Naive B cell (primary cell): ENCODE measurements at places on chromosomes 1 and 21. TPM values are rescaled to one million over a fixed set of nuclear protein-coding genes. Genes with fewer than 3 reads are reported as not detected.

- no peak for DNase-seq
- H3K27me3 ChIP-seq: no peaks in the 10 kb centered on the region
- H3K27ac ChIP-seq: no peak overlapping the region
- H3K4me3 ChIP-seq: no peak overlapping the region
- peaks cover 2% of the 10 kb centered on the region for H3K4me1 ChIP-seq
Measured at GRCh38 chr1:220703305-220703704, 13.1 kb downstream of the C1orf115 start.

Gene ASAP3
- polyA plus RNA-seq: 0.16 TPM

Gene RAB25
- polyA plus RNA-seq: not detected

- peak; percentile 51 for DNase-seq
- H3K27me3 ChIP-seq: no peaks in the 10 kb centered on the region
- H3K4me1 ChIP-seq: peaks cover 25% of the 10 kb centered on the region
Measured at GRCh38 chr1:150621497-150622302, 7.7 kb downstream of the ENSA start.

DNA sequence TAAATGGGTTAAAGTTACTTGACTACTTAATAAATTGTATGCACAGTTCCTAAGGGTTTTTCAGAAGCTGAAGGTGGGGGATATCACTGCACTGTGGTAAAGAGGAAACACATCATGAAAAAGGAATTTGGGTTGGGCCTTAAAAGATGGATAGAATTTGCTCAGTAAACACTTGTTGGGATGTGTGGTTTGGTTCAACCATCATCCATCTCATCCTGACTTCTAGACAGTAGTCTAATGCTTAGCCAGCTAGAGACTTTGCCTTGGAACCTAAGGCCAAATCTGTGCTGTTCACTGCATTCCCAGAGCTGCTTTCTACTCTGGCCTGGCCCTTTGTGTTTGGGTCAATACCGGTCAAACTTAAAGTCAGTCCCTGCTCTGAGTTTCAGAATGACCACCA lies 30.6 kb downstream of the LY9 start:
- H3K27me3 ChIP-seq: no peaks in the 10 kb centered on the region
- no peak for DNase-seq
- no peak overlapping the region for H3K4me3 ChIP-seq
- peak overlapping the region; percentile 24 for H3K27ac ChIP-seq
- H3K4me1 ChIP-seq: peaks cover 6% of the 10 kb centered on the region

- DNase-seq: no peak
- H3K27ac ChIP-seq: no peak overlapping the region
- peaks cover 16% of the 10 kb centered on the region for H3K27me3 ChIP-seq
- no peaks in the 10 kb centered on the region for H3K36me3 ChIP-seq
- no peak overlapping the region for H3K4me3 ChIP-seq
Measured at GRCh38 chr1:182752077-182752988, 37.2 kb upstream of the NPL start.

Gene DISP3
- 0.05 TPM for polyA plus RNA-seq

- no peaks in the 10 kb centered on the region for H3K36me3 ChIP-seq
- H3K4me1 ChIP-seq: no peaks in the 10 kb centered on the region
- no peak for DNase-seq
- H3K4me3 ChIP-seq: no peak overlapping the region
- H3K27me3 ChIP-seq: no peaks in the 10 kb centered on the region
Measured at GRCh38 chr1:72109916-72110315, 172.4 kb downstream of the NEGR1 start.

DNA sequence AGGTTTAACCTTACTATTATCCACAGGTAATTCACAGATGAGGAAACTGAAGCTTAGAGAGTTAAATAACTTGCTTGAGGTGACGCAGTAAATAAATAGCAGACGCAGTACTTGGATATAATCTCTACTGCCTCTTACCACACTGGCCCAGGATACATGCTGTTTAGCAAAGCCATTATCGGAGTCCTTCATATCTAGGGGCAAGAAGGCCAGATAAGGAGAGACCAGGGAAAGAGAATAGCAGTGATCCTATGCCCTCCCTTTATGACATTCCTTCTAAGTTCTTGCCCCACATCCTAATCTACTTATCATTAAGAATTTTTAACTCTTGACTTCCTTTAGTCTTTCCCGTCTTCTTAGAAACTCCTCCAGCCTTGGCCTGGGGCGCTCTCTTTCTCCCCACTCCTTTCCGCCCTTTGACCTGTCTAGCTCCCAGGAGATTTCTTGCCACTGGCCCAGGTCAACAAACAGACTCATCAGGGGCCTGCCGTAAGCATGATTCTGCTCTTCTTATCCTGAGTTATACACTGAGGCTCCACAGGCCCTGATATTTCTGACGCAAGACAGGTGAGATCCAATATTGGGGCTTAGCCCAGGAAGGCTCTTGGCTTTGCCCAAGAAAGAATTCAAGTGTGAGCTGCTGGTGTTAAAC lies 11.4 kb upstream of the SLAMF1 start:
- peaks cover 6% of the 10 kb centered on the region for H3K36me3 ChIP-seq
- peaks cover 81% of the 10 kb centered on the region for H3K4me1 ChIP-seq
- no peak for DNase-seq
- H3K27ac ChIP-seq: peak overlapping the region; percentile 5

Gene PDC
- not detected for polyA plus RNA-seq

GRCh38 chr1:35229587-35230360 lies 36.8 kb upstream of the SFPQ start:
- H3K27me3 ChIP-seq: peaks cover 5% of the 10 kb centered on the region
- H3K36me3 ChIP-seq: no peaks in the 10 kb centered on the region
- DNase-seq: no peak
- no peaks in the 10 kb centered on the region for H3K4me1 ChIP-seq

GRCh38 chr1:55531644-55532043 lies 316.5 kb upstream of the USP24 start:
- no peaks in the 10 kb centered on the region for H3K36me3 ChIP-seq
- no peaks in the 10 kb centered on the region for H3K4me1 ChIP-seq
- H3K27me3 ChIP-seq: peaks cover 8% of the 10 kb centered on the region
- no peak overlapping the region for H3K27ac ChIP-seq
- H3K4me3 ChIP-seq: no peak overlapping the region

DNA sequence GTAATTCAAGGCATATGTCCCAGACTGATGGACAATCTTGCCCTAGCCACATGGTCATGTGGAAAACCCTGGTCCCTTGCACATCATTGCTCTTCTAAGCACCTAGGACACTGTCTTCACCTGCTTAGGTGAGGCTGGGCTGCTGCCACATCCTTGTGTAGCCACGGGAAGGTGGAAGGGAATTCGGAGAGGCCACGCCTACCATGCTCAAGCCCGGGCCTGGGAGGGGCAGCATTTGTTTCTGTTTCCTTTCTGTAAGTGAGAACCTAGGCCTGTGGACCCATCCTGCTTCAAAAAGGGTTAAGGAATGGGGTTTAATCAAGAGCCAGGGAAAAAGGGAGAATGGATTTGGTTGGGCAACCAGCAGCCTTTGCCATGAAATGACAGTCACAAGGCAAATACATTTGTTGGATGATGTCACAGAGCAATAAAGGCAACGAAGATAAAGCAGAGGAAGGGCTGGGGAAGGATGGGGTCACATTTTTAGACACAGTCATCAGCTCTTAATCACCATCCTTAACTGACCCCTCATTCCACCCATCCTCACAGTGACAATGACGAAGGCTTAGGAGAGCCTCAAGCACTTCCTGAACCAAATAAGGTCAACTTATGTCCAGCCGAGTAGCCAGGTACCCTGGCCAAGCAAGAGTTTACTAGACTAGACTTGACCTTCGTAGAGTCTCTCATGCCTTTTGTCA lies 10.1 kb upstream of the LRRC38 start:
- H3K36me3 ChIP-seq: peaks cover 7% of the 10 kb centered on the region
- peaks cover 37% of the 10 kb centered on the region for H3K27me3 ChIP-seq
- H3K27ac ChIP-seq: no peak overlapping the region
- no peaks in the 10 kb centered on the region for H3K4me1 ChIP-seq
- no peak overlapping the region for H3K4me3 ChIP-seq
